ENCODE measurements at places on chromosomes 7 and 10.

DNA sequence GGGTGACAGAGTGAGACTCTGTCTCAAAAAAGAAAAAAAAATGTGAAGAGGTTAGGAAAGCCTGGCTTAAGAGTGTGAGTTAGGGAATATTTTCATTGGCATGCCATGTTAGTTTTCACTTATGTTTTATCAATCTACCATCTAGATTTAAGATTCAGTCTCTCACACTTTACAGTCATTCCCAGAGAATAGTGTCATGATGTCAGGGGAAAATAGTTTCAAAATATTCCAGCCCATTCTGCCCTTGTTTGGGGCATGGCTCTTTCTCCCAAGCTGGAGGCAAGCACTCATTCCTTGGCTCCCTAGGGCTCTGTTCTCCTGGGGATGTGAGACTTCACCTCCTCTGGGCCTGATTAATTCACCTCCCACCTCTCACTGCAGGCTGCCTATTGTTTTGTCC is 331.5 kb downstream of the CXCL12 start:
- DNase-seq = no peak

- no peak for DNase-seq
Observed at GRCh38 chr7:139713061-139713460, 64.7 kb downstream of the HIPK2 start.

- peak; percentile 70 for DNase-seq
Observed at GRCh38 chr10:60123668-60124067, 217.3 kb upstream of the CCDC6 start.

DNA sequence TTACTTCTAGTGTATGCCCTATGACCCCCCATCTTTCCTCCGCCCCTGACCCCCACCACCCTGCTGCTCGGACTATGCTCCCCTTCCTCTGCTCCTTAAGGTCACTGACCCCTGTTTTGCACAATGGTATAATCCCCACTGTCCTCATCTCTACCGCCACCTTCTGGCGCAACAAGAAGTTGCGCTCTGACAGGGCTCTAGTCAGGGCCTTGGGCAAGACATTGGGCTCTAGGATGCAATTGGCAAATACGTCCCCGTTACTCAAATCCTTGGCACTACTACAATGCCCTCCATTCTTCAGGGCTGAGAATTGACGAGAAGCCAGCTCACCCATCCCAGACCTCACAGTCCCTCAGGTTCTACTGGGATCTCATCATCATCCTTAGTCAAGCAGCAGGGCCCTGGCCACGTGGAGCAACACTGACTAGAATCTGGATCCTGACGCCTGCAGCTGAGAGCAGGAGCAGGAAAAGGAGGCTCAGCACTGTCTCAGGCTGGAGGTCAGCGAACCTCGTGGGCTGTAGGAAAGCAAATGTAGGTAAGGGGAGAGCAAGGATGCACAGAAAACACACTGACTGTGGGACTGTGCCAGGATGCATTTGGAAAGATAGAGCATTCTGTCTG is 10.6 kb downstream of the LRIT2 start:
- peak; percentile 7 for DNase-seq

DNA sequence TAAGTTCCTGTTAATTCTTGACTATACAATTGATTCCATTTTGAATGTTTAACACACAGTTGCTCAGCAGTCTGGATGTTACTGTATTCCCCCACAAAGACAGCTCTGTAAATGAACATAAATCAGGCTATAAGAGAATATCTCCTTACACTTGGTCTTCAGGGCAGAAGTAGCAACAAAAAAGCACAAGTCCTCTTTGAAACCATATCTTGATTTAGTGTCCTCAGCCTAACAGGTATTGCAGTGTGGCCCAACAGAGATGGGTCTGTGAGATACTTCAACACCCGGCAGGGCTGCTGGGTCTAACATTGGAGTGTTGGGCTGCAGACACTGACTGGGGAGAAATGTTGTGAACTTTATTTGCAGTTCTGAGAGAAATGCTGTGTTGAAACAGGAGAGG is 75.8 kb downstream of the CUL1 start:
- no peak for DNase-seq
